ENCODE measurements at places on chromosomes 1 and 21.

- no peak for DNase-seq
Observed at GRCh38 chr21:14499316-14499715, 46.8 kb downstream of the SAMSN1 start.

DNA sequence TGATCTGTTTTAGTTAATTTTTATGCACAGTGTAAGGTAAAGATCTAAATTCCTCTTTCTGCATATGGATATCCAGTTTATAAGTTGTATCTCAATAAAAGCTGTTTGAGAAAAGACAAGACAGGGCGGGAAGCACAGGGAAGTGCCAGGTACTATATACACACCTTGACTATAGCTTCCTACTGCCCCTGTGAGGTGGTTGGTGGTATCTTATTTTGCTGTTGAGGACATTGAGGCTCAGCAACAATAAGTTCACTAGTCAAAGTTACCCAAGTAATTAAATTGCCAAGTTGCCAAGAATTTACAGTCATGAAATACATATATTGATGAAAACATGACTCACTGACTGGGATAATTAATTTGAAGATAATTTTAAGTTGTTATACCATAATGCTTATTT, 109.1 kb downstream of the CD247 start:
- DNase-seq: no peak

- no peak for DNase-seq
Observed at GRCh38 chr1:230008721-230009120, 58.3 kb upstream of the GALNT2 start.

- DNase-seq: no peak
Observed at GRCh38 chr1:68010090-68010489, 40.3 kb downstream of the DIRAS3 start.

All from tibial nerve (tissue), 4 donors.